ENCODE measurements at places on chromosomes 4 and X. TPM values are rescaled to one million over a fixed set of nuclear protein-coding genes. Genes with fewer than 3 reads are reported as not detected.

DNA sequence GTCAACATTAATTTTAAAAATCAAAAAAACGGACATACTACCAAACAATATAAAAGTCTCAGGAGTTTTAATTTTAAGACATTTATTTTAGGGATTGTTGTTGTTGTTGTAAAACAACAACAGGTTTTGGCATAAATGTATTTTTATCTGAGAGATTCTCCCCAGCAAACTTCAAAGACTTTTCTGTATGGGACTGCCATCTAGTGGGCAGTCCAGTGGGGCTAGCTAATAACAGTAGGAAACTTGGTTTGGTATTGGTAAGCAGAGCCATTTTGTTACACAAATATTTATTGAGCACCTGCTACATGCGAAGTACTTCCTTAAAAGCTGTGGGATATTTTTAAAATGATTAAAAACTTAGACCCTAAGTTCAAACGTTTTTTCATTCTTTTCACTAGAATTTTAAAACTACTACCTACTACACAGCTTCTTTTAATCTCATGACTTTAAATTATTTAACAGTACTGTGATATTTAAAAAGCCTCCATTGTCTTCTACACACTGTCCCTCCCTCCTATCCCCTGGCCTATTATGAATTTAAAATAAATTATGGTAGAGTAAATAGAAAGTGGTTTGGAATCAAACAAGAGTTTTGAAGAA, 1028.4 kb upstream of the INTU start:
- no peaks in the 10 kb centered on the region for H3K4me1 ChIP-seq
- no peak overlapping the region for H3K27ac ChIP-seq
- H3K36me3 ChIP-seq: no peaks in the 10 kb centered on the region
- H3K4me3 ChIP-seq: no peak overlapping the region
- DNase-seq: peak; percentile 18
- H3K27me3 ChIP-seq: no peaks in the 10 kb centered on the region

- H3K4me1 ChIP-seq: peaks cover 5% of the 10 kb centered on the region
- no peak for DNase-seq
- no peak overlapping the region for H3K27ac ChIP-seq
- peaks cover 2% of the 10 kb centered on the region for H3K27me3 ChIP-seq
- no peak overlapping the region for H3K4me3 ChIP-seq
- H3K36me3 ChIP-seq: no peaks in the 10 kb centered on the region
These were observed 2.0 kb upstream of the BEX4 start for GRCh38 chrX:103212749-103213457.

GRCh38 chr4:187171706-187172339, 448.2 kb upstream of the FAT1 start:
- peak overlapping the region; percentile 84 for H3K4me3 ChIP-seq
- peak overlapping the region; percentile 99 for H3K27ac ChIP-seq
- H3K27me3 ChIP-seq: no peaks in the 10 kb centered on the region
- DNase-seq: no peak

- no peaks in the 10 kb centered on the region for H3K27me3 ChIP-seq
- no peak overlapping the region for H3K27ac ChIP-seq
- H3K4me1 ChIP-seq: no peaks in the 10 kb centered on the region
These were observed 52.3 kb upstream of the SMIM31 start for GRCh38 chr4:164701665-164702064.

The AFM gene
- total RNA-seq: not detected

The LRCH2 gene
- 5.5 TPM for total RNA-seq

The XAGE2 gene
- total RNA-seq: not detected

Data from HFFc6 (cell line).